ENCODE measurements at places on chromosomes 16 and 17. TPM values are rescaled to one million over a fixed set of nuclear protein-coding genes. Genes with fewer than 3 reads are reported as not detected.
A peak's percentile ranks its signal among the peaks of the same experiment; 100 is the strongest.

- DNase-seq, result peak; percentile 76
Observed at GRCh38 chr17:49996495-49997300, 1.7 kb upstream of the DLX3 start.

DNA sequence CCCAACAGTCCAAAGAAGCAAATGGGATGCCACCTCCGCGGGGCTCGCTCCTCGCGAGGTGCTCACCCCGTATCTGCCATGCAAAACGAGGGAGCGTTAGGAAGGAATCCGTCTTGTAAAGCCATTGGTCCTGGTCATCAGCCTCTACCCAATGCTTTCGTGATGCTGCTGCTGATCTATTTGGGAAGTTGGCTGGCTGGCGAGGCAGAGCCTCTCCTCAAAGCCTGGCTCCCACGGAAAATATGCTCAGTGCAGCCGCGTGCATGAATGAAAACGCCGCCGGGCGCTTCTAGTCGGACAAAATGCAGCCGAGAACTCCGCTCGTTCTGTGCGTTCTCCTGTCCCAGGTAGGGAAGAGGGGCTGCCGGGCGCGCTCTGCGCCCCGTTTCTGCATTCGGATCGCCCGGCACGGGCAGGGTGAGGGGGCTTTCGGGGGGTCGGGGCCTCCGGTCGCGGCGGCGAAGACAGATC lies at the start of gene CDH13:
Gene CDH13, plus strand, starts transcription at position 179 of the 471 bp plus-strand sequence.
- peak; percentile 70 for DNase-seq

- no peak for DNase-seq
Observed at GRCh38 chr16:3118846-3119245, 6.5 kb downstream of the ZNF205 start.

DNA sequence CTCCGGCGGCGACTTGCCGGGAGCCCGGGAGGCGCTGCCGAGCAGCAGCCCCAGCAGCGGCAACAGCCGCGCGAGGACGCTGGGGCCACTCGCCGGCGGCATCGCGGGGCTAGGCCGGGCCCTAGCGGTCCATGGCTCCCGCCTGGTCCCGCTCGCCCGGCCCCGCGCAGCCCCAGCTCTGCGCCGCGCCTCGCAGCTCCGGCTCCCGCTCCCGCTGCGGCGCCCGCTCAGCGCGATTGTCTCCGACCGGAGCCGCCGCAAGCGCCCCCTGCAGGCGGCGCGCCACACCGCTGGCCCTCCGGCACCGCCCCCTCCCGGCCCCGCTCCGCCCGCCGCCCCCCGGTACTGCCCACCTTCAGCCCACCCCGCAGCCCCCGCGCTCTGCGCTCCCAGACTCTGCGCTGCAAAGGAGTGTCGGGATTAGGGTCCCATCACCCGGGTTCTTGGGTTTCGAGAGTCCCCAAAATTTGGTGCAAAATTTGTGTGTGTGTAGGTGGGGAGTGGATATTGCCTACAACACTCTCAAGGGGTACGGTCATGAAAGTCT lies at the start of gene FAM171A2:
Gene FAM171A2, minus strand, starts transcription at position 241 of the 547 bp plus-strand sequence. Its CDS starts 139 bp downstream, at position 102.
- DNase-seq, result peak; percentile 79

GRCh38 chr16:66924527-66925321 lies 611 bp downstream of the RRAD start:
- no peak for DNase-seq

- DNase-seq, result peak; percentile 67
Observed at GRCh38 chr16:57372372-57373116, at the start of gene CX3CL1. Gene CX3CL1, plus strand, starts transcription at chr16:57372490. Its CDS starts 79 bp downstream, at chr16:57372569.

The ACSM3 gene
- total RNA-seq, result 8.7 TPM

The UTP18 gene
- total RNA-seq, result 8.0 TPM

The FOXN1 gene
- not detected for total RNA-seq

The CACNA1G gene
- total RNA-seq, result 0.24 TPM

The KCNJ12 gene
- total RNA-seq, result 12.2 TPM
